ENCODE measurements at places on chromosomes 3 and 15.

DNA sequence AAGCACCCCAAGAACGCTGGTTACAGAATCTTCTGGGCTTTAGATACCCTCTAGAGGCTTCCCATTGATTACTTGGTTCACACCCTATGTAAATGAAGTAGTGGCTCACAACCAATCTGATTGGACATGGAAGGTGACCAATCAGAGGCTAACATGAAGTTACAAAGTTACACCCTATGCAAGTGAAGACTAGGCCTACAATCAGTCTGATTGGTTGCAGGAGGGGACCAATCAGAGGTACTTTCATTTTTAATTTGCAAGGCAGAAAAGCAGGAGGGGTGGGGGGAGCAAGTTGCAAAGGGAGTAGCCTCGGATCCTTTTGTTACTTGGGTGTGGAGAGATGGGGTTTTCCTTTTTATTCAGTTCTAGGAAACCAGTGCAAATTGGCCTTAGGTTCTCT is 11.1 kb upstream of the RTP2 start:
- DNase-seq: peak; percentile 57

- peak; percentile 18 for DNase-seq
Observed at GRCh38 chr3:126474498-126475412, 936 bp downstream of the ZXDC start.

DNA sequence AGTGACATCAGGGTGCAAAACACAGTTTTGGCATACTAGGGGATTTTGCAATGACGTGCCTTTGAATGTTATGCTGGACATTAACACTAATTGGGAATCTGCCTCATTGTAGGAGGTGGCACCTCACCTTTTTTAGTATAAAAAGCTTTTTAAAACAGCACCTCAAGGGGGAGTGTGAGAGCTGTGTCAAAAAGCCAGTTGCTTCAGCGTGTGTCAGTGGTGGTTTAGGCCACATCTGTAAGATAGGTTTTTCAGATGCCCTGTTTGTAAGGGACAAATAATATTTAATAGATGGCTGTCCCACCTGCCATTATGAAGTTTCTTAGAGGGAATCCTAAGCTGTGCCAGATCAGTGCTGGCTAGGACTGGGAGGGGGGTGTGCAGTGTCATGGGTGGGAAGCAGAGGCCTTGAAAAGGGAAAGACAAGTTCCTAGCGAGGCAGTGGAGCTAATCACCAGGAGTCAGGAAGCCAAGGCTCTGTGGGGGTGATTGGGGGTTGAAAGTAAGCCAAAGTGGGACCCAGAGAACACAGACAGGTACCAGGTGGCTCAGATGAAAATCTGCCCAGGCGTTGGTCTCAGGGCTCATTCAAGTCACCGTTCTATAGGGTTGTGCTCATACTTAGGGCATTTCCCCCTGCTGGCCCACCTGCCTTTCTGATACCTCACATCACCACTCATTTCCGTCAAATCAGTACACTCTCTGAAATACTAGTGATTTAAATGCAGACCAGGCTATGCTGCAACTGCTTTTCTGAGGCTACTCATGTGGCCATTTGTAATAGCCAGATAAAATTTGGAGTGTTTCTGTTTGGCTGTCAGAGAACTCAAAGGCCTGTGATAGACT is 120.5 kb downstream of the BBX start:
- DNase-seq: no peak

- DNase-seq: no peak
Observed at GRCh38 chr3:15154326-15154725, 51.7 kb upstream of the CAPN7 start.

DNA sequence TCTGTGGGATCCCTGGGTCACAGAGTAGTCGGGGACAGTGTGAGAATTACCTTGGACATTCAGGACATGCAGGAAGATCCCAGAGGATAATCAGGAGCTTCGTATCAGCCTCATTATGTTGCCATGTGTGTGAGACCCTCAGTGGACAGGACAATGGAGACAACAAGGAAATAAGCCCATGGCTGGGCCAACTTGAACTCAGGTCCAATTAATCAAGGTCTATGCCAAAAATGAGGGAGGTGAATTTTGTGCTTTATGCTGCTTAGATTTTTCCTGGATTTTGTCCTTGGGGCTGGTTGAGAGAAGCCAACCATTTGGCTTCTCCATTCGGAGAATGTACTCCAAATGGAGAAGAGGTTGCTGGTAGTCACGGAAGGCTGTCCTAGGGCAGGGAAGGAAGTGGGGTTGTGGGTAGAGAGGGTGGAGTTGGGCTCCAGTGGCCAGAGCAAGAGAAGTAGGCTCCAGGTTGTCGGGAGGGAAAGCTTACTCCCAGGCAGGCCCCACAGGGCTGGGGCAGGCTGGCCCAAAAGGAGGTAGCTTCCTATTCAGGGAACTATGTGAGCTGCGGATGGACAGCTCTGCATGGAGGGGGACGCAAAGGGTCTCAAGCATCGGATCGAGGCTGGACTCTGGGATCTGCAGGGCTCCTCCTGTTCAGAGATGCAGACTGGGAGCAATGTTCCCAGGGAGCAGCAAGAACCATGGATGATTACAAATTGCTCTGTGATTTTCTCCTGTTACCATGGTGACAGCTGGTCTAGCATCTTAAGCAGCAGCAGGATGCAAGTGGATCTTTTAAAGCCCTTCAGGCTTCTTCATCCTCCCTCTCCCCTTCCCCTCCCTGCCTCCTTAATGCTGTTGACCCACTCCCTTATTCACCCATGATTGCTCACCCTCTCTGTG is 91.1 kb downstream of the WNT7A start:
- DNase-seq: no peak

DNA sequence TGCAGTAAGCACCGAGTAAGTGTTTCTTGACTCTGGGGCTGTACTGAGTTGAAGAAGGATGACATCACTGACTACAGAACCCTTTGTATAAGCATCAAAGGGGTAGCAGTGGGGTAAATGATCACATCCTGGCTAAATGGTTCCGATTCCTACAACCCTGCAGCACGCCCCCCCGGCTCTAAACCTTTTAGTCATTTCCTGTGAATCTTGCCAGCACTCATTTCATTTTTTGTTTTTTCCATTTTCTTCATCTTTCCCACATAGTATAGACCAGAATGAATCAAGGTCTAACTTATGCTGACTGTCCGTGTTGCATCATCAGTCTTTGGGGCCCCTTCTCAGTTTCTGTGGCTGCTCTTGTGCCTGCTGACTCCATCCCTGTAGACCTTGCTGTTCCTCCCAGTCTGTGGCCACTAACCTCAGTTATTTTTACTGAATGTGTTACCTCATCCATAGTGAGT is 383.1 kb upstream of the TPRG1 start:
- peak; percentile 94 for DNase-seq

DNA sequence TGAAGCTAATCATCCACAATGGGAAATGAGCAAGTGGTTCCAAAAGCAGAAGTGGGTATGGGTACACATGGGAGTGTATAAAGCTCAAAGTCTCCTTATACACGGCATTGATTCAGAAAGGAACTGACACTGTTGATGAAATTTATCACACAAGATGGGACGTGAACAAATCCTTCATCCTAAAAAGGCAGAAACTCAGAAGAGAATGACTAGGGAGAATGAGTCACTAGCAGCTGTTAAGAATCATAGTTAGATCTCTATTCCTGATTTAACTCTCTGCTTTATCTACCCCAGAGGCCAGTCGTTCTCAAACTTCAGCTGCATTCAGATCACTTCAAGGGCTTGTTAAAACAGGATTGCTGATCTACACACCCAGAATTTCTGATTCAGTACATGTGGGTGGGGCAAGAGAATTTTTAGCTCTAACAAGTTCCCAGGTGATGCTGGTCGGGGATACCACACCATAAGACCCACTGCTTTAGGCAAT is 97.7 kb upstream of the PHLDB2 start:
- peak; percentile 95 for DNase-seq

DNA sequence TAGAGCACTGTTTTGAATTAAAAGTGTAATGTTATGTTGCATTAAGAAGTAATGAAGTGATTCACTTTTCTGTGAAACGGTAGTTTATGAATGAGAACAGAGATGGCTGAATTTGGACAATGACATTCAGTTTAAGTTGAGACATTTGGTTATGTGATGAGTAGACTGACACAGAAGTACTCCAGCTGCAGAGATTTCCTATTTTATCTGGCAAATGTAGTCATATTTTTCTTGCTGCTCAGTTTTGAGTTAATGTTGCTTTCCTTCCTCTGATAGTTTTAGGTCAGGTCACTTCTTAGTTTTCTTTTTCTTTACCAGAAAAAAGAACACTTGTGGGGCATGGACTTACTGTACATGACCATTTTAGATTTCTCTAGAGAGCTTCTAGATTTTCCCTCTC is 51.2 kb downstream of the ASB7 start:
- DNase-seq: no peak

GRCh38 chr15:90902040-90902839 is 862 bp upstream of the MAN2A2 start:
- DNase-seq: peak; percentile 81

DNA sequence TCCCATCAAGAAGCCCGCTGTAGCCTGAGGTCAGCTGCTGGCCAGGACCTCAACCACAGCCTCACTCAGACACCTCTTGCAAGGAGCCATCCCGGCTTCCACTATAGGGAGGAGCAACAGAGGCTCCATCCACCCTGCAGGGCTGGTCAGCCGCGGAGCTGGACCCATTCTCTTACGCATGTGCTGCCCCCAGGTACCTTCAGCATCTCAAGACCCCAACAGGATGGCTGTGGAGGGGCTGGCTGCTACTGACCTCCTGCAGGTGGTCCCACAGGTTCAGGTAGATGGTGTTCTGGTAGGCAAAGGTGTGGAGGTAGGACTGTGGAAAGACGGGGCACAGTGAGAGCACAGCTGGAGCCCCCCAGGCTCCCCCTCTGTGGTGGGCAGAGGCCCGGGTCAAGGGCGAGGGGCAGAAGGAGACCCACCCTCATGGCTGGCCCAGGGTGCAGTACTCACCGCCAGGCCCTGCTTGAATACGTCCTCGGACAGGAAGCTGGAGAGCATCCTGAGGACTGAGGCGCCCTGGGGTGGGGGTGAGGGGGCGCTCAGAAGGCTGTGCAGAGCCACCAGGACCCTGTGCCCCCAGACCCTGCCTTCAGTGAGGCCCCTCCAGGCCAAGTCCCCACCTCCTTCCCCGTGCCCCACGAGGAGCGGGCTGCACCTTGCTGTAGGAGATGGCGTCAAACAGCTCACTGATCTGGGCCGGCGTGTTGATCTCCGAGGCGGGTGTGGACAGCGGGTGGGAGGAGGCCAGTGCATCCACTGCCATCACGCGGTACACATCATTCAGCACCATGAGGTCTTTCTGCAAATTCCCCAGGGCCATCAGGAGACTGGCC is 11.4 kb downstream of the ANPEP start:
- no peak for DNase-seq

- no peak for DNase-seq
Observed at GRCh38 chr3:127814325-127814781, 8.0 kb downstream of the MGLL start.

DNA sequence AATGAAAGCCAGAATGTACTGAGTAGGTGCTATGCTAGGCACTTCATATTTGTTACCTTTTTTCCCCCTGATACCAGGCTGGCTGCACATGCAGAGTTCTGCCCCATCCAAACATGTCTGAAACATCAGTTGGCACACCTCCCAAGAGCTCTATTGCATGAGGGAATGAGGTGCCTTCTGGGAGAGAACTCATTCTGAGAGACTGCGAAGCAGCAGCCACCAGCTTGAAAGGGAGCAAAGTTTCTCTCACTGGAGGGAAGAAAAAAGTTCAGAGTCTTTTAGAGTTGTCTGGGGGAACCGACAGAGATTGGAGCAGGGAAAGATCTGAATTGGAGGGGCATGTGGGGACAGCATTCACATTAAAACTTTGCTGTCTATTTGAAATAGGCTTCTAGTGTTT is 84.1 kb downstream of the AGBL1 start:
- DNase-seq: no peak

GRCh38 chr3:26505399-26505798 is 117.2 kb upstream of the LRRC3B start:
- no peak for DNase-seq

- no peak for DNase-seq
Observed at GRCh38 chr15:73225358-73226015, 143.3 kb downstream of the HCN4 start.

GRCh38 chr3:133277813-133278212 is 122.0 kb upstream of the BFSP2 start:
- no peak for DNase-seq

All from fibroblast of skin of scalp (primary cell).